ENCODE measurements at places on chromosomes 6 and 20.

- DNase-seq: no peak
These were observed 141.8 kb upstream of the BMP5 start for GRCh38 chr6:56017198-56017597.

DNA sequence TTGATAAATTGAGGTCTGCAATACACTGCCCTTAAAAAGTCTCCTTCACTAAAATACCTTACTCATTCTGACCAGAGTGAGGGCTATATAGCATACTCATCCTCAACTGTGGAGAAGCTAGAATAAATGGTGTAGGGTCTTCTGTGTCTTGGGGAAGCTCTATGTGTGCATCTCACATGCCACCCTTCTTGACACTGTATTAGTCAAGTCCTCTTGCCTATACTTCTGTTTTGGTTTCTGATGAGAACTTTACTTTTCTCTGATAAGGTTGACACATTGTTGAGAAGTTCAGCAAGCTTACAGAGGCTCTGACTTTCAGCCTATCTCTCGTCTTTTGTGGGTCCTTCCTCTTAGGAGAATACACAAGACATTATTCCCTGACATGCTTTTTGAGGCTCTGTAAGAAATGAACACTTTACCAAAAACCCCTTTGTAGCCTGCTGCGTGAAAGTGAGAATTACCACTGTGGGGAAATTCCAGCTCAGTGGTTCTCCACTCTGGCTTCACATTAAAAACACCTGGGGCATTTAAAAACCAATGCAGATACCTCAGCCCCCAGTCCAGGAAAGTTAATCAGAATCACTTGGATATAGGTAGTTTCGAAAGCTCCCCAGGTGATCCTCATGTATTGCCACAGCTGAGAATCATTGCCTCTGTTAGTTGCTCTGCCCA, 372.1 kb upstream of the HS3ST5 start:
- DNase-seq: no peak

DNA sequence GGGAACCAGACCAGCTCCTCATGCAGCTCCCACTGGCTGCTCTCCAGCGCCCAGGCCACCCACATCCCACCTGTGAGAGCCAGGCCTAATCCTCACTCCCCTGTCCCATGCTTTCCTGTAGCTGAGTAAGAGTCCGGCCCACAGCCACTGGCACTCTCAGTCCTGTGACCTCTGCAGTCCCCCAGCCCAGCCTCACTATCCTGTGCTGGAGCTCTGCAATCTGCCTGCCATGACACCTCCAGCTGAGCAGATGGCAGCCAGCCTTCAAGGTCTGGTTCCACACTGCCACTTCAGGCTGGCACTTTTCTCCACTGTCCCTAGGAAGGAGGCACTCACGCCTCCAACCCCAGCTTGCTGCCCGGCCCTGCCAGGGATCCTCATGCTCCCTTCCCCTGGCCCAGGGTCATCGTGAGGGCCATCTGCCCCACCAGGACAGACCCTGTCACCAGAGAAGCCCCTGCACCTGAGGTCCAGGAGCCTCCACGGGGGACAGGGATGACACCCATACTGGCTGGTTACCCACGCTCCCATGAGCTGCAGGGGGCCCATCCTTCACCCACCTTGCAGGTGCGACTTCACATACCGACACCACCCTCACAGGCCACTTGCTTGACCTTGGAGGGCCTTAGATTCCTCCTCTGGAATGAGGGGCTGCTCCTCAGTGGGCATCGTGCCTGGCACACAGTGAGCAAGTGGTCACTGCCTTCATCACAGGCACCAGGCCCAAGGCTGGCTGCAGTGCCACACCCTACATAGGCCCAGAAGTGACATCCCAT, 100.1 kb downstream of the ASXL1 start:
- DNase-seq: no peak

DNA sequence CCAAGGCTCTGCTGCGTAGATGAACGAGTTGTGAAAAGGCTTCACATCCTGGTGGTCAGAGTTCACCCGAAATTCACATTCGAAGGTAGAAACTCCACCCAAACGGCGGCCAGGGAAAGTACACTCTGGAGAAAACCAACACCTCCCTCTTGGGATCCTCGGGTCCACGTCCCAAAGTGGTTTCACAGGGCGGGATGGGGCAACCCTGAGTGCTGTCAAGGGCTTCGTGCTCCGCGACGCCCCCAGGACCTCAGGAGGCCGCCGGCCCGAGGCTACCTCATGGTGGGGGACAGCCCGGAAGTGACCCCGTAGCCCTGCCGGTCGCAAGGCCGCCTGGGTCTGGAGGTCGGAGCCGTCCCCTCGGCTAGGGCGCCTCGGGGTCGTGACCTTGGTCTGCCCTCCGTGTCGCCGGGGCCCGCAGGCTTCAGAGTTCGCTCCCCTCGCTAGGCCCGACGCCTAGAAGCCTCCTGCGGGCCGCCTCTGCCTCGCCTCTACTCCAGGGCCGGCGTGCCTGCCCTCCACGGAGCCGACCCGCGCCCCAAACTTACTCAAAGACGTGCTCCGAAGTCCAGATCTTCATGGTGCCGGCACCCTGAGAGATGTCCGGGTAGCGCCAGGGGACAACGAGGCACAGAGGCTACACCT, at the start of gene PRELID3B:
Gene PRELID3B (minus strand): TSS at position 636 of the 645 bp plus-strand sequence. CDS start 56 bp downstream, at position 580.
- DNase-seq: peak; percentile 38

- DNase-seq: no peak
These were observed 74.0 kb upstream of the SAMD5 start for GRCh38 chr6:147434516-147434915.

DNA sequence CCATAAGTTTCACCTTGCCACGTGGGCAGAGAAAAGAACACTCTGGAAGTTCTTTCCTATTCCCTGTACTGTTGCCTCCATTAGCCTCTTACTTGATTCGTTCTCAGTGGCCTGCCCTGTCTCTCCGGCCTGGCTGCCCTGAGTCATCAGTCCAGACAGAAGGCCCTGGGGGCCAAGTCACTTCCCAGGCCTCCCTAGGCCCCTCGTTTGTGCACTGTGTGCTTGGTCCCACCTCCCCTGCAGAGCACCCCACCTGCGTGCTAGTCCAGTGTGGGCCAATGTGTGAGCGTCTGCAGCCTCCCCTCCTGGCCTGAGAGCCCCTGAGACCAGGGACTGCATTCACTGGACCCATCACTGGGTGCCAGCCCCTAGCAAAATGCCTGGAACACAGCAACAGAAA, 191.2 kb upstream of the RREB1 start:
- DNase-seq: no peak
